NCI-H1092 (cell line): ENCODE measurements at places on chromosomes 16 and 17.

DNA sequence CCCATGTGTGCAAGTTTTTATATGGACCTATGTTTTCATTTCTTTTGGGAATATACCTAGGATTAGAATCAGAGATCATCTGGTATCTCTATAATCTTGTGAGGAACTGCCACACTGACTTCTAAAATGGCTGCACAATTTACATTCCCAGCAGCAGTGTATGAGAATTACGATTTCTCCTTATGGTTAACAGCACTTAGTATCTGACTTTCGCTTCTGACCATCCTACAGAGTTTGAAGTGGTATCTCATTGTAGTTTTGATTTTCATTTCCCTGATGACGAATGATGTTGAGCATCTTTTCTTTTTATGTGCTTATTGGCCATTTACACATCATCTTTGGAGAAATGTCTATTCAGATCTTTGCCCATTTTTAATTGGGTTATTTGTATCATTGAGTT is 10.0 kb downstream of the C16orf96 start:
- no peak for DNase-seq

- no peak for DNase-seq
These were observed 158.3 kb upstream of the NOL11 start for GRCh38 chr17:67559381-67559966.

DNA sequence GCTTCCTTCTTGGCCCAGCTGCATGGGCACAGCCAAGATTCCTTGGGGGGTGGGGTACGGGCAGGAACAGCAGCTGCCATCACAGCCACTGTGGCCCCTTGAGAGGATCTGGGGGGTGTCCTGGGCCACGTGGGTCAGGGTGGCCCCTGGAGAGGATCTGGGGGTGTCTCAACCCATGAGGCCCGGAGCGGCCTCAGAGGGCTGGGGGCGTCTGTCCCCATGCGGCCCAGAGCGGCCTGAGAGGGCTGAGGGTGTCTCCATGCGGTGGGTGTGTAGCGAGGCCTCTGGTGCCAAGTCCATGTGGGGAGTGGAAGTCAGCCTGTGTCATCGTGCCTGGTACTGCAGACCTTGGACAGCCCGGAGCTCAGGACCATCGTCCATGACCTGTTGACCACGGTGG is 13.7 kb downstream of the TSC2 start:
- DNase-seq, result no peak

DNA sequence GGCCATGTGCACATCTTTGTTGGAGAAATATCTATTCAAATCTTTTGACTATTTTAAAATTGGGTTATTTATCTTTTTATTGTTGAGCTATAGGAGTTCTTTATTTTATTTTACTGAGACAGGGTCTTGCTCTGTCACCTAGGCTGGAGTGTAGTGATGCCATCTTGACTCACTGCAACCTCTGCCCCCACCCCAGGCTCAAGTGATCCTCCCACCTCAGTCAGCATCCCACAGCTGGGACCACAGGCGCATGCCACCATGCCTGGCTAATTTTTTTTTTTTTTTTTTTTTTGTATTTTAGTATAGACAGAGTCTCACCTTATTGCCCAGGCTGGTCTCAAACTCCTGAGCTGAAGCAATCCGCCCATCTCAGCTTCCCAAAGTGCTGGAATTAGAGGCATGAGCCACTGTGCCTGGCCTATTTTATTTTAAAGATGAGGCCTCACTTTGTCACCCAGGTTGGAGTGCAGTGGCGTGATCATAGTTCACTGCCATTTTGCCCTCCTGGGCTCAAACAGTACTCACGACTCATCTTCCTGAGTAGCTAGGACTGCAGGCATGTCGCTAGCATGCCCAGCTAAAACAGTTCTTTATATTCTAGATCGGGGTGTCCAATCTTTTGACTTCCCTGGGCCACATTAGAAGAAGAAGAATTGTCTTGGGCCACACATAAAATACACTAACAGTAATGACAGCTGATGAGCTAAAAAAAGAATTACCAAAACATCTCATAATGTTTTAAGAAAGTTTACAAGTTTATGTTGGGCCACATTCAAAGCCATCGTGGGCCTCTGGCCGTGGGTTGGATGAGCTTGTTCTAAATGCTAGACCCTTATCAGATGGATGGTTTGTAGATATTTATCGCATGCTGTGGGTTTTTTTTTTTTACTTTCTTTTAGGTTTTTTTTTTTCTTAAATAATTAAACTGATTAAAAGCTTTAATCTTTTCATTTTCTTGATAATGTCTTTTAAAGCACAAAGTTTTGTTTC is 13.7 kb downstream of the TENT4B start:
- DNase-seq, result no peak
